Left ventricle myocardium superior (tissue), 1 donor: ENCODE measurements at places on chromosomes 5 and 9.

DNA sequence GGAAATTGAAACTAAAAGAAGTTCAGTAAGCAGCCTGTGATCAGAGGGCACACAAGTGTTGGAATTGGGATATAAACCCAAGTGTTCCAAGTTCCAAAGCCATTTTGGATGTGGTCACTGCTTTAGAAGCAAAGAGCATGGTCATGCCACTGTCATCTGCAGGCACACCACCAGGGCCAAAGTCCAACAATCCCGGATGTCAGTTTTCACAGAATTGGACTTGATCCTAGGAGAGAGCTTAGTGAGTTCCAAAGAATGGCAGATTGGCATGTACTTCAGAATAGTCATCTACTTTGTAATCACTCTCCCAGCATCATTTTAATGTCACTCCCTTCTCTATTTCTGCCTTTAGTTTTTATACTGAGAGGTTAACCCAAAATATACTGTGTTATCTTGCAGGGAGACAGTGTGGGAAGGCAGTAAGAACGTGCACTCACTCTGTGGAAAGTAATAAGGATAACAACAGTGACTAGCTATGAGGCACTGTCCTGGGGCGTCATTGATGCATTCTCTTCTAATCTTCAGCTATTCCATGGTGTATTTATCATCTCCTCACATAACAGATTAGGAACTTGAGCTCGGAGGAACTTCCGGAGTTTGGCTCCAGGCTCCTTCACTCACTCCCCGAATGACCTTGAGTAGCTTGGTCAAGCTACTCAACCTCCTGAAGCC, 388.0 kb downstream of the ACTL7B start:
- no peak for DNase-seq

GRCh38 chr5:15254607-15255006, 245.4 kb upstream of the FBXL7 start:
- no peak for DNase-seq

GRCh38 chr9:38208206-38208901, 139.3 kb upstream of the SHB start:
- DNase-seq, result no peak

- DNase-seq, result no peak
These were observed 88.7 kb upstream of the ELL2 start for GRCh38 chr5:96050273-96050880.

DNA sequence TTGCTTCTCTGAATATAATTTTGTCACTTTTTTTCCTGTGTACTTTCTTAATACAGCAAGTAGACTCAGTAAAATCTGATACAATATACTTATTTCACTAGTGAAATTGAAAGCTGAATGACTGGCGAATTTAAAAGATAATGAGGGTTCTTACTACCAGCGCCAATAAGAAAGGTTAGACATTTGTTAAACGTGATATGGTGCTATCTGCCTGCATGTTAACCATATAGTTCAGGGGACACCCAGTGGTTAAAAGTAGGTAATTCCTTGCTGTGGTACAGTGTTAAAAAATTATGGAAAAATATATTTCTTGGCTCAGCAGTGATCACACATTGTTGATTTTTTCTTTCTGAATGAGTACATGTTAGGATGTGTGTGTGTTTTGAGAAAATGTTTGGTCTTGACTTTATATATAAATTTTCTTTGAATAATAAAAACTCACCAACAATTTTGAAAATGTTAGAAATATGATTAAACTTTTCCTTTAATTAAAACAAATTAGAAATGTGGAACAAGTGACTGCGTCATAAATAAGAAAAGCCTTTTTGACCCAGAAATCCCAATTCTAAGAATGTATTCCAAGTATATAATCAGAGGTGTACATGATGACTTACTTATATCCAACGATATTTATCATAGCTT, 25.8 kb downstream of the CAST start:
- no peak for DNase-seq

DNA sequence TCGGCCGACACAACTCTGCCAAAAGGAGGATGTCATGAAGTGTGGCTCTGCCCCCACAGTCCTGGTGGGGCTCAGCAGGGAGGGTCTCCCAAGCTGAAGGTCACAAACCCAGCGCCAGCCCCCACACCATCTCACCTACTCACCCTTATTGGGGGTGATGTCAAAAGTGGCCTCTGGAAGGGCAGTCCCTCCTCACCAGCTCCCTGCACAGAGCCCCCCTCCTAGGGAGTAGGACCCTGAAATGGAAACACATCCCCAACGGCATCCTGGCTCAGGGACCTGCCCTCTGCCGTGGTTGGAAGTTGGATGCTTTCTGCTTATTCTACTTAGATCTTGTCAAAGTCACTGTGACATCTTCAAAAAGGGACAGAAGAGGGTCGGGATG, 89.5 kb downstream of the NSUN2 start:
- DNase-seq, result no peak

GRCh38 chr5:73256462-73256861, 83.5 kb downstream of the TMEM174 start:
- DNase-seq, result no peak

DNA sequence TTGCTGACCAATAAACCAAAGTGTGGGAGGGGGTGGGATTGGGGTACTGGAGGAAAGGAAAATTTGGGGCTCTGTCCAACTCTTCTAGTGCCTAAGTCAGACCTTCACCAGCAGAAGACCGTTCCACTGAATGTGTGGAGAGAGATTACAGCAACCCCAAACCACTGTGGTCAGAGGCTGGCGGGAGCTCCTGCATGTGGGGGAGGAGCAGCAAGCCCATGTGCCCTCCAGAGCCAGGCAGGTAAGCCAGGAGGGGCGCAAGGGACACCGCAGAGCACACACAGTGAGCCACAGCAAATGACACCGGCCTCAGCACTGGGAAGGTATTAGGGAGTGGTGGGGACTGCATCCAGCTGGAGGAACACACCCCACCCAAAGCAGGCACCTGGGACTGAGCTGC, 62.9 kb downstream of the SMIM23 start:
- DNase-seq, result no peak

GRCh38 chr5:32475334-32476097, 31.0 kb upstream of the ZFR start:
- DNase-seq, result no peak

GRCh38 chr9:124871156-124871561, 9.2 kb downstream of the ARPC5L start:
- DNase-seq, result no peak

GRCh38 chr5:54390015-54390414, 65.5 kb upstream of the HSPB3 start:
- no peak for DNase-seq

GRCh38 chr9:125240649-125240999, 519 bp downstream of the HSPA5 start:
- no peak for DNase-seq

DNA sequence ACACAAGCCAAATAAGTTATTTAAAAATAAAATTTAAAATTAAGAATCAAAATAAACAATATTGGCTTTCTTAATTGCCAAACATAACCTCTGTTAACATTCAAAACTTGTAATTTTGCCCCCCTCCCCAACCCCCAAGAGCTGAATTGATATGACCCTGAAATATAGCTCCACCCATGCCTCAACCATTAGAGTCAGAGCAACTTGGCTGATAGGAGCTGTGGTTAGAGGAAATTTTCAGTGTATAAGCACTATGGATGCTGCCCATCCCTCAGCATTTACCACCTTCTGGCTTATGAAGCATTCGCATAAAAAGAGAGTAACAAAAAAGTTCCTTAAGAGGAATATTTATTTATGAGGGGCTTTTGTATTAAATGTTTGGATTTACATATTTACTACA, 6.1 kb downstream of the POC5 start:
- DNase-seq, result no peak

DNA sequence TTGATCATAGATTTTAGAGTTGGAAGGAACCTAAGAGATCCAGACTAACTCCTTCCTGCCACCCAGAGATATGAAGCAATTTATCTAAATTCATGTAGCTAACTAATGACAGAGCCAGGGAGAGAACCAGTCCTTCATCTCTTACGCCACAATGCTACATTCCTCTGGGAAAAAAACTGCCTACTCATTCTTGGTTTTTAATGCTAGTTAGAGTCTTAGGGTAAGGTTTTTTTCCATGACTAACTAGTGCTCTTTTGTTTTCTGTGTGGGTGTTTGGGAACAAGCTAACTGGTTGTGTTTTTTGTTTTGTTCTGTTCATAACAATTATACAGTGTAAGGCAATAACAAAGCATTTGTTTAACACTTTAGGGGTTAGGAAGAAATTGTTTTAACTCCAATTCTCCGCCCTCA, 52.4 kb downstream of the SLC44A1 start:
- no peak for DNase-seq

DNA sequence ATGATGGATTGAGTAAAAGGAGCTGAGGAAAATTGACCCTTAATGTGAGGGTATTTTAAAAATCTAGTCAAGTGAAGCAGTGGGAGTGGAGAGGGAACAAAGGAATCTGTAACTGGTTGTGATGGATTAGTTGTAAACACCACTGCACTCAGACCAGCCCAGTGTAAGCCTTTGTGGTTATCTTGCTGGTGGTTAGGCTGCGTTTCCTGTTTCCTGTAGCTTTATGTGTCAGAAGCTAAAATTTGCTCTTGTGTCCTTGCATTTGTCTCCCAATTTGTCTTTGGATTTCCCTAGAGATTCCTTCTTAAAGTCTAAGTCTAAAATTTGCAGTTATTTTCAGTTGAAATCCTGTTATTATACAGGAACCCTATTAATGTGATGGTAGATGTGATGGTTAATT, 6.3 kb downstream of the IFNA21 start:
- DNase-seq, result no peak

GRCh38 chr9:34206561-34206960, 27.7 kb downstream of the UBAP1 start:
- no peak for DNase-seq

DNA sequence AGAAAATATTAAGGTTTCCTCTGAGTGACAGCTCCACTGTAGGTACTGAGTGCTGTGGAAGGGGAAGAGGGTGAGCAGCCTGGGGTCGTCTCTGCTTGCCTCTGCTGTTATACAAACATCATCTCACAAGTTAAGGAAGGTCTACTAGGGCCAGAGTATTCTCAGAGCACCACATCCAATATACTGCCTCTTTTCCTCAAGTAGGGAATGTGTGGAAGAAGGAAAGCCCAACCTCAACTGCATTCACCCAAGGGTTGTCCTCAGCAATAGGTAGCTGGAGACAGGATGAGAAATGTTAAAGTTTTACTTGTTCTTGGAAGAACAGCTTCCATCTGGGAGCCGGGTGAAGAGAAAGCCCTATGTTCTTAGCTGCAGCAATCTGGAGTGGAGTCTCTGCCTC, 1062.3 kb upstream of the CDH10 start:
- DNase-seq, result no peak

DNA sequence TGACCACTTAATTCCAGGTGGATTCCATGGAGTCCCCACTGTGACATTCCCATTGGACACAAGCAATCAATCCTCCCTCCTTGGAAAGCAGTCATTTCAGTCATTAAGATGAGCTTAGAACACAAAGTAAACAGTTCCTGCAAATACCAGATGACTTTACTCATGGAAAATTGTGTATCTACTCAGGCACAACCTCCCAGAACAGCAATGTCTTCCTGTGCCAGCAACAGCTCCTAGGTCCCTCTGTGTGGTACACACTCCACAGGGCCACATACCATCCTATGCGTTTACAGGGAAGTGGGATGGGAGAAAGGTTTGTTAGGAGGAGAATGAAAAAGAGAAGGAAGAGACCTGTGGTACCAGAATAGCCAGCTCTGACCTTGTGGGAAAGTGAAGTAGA, 53.7 kb downstream of the MTMR12 start:
- DNase-seq, result no peak

DNA sequence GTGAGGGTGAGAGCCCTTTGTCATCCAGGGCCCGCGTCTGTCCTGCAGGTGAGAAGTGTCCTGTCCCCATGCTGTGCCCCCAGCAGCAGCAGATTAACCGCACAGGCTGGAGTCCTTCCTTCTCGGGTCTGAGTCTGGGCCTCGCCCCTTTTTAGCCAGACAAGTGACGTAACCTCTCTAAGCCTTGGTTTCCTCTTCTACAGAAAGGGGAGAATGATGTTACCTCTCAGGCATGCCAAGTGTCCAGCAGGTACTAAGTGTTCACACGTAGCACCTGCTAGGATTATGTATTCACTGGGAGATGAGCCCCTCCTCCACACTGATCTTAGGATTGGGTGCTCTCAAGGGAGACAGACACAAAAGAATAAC, 6.9 kb downstream of the NEURL1B start:
- no peak for DNase-seq
